Placental pericyte (primary cell): ENCODE measurements at places on chromosomes 3 and 15. TPM values are rescaled to one million over a fixed set of nuclear protein-coding genes. Genes with fewer than 3 reads are reported as not detected.

Gene ACTC1
- under 0.01 and 1.4 TPM in 2 replicates for total RNA-seq

Gene CAMP
- not detected in 2 replicates for total RNA-seq

Gene MYLK
- total RNA-seq = 170 and 233 TPM in 2 replicates

Gene KAT2B
- total RNA-seq = 3.7 and 8.6 TPM in 2 replicates

Gene FBXL22
- not detected in 2 replicates for total RNA-seq

Gene GPR27
- total RNA-seq = under 0.01 TPM in 1 of 2 replicates, not detected in the other

Gene GOLGA8J
- total RNA-seq = not detected in 2 replicates

Gene ROPN1
- total RNA-seq = not detected in 2 replicates

Gene ZNF774
- total RNA-seq = 0.44 and 1.3 TPM in 2 replicates

Gene CFAP161
- total RNA-seq = 0.72 TPM in 1 of 2 replicates, not detected in the other

Gene NKIRAS1
- 9.4 and 13.3 TPM in 2 replicates for total RNA-seq

Gene KBTBD13
- total RNA-seq = not detected in 2 replicates

Gene SLC22A13
- total RNA-seq = 0.43 and 0.44 TPM in 2 replicates
